Central memory CD8-positive, alpha-beta T cell (primary cell): ENCODE measurements at places on chromosomes 16 and 17.

GRCh38 chr16:86800894-86801293, 222.5 kb downstream of the FOXL1 start:
- no peak for DNase-seq

DNA sequence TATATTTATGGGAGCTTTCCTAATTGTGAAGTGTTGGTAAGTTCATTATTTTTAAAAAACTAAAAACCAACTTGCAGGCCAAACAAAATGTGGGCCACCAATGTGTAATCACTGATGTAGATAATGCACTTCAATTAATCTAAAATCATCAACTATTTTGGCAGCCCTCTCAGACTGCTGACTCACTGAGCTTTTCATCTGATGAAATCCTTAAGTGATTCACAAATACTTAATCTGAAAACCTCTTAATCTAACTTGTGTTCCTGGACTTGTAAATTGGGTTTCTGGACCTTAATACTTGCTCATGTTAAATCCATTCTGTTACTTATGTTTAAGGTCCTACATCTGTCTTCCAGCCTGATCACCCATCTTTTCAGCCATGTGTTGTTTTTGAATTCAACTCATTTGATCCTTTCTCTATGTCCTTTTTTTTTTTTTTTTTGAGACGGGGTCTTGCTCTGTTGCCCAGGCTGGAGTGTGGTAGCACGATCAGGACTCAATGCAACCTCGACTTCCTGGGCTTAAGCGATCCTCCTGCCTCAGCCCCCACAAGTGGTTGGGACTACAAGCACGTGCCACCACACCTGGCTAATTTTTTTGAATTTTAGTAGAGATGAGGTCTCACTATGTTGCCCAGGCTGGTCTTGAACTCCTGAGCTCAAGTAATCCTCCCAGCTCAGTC, 39.0 kb downstream of the PRKCB start:
- no peak for DNase-seq

GRCh38 chr17:33895491-33895890, 359.6 kb upstream of the CCL2 start:
- DNase-seq: no peak

DNA sequence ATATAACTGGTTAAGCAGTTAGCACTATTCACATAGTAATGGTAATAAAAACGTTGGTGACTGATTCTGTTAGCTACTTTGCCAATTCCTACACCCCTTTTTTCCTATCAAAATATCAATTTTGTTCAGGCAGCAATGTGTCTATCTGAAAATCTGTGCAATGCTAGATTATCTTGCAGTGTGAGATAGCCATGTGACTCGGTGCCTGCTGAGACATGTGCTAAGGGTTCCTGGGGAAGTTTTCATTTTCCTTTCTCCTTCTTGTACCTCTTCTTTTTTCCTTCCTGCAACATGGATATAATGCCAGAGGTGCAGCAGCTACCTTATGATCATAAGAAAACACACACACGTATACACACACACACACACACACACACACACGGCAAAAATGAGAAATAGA, 100.5 kb upstream of the SHISA6 start:
- no peak for DNase-seq

DNA sequence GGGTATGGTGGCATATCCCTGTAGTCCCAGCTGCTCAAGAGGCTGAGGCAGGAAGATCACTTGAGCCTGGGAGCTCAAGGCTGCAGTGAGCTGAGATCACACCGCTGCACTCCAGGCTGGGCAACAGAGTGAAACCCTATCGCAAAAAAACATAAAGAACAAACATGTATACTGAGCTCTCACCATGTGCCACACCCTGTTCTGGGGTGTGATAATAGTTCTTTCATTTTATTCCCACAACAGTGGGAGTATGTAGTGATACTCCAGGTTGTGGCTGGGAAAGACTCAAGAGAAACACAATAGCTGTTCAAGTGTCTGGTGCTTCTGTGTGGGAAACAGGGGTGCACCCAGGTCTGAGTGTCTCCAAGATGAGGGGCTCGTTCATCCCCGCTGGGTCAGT, 90.7 kb downstream of the SOCS1 start:
- DNase-seq: no peak

DNA sequence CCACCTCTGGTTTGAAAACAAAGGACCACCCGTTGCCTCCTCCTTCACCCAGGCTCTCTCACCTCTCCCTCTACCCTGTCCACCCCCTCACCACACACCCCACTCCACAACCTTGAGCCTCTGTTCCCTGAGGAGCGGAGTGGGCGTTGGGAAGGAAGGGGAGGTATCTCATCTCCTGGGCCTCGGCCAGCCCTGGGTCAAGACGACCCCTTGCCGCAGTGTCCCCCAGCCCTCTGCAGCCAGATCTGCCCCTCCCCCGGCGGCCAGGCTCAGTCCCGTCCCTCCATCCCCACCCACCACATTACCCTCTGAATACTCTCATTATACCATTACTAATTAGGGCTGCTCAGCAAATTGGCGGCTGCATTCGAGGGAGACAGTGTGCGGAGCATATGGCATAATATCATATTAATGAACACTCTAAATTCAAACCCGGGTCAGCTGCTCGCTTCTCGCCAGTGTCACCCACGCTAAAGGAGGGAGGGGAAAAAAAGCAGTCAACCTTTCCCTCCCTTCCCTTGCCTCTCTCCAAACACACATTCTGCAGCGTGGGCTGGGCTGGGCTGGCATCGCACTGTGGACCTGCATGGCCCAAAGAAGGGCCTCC, 123.2 kb upstream of the LHX1 start:
- DNase-seq: no peak
